ENCODE measurements at places on chromosomes 3 and 15.

DNA sequence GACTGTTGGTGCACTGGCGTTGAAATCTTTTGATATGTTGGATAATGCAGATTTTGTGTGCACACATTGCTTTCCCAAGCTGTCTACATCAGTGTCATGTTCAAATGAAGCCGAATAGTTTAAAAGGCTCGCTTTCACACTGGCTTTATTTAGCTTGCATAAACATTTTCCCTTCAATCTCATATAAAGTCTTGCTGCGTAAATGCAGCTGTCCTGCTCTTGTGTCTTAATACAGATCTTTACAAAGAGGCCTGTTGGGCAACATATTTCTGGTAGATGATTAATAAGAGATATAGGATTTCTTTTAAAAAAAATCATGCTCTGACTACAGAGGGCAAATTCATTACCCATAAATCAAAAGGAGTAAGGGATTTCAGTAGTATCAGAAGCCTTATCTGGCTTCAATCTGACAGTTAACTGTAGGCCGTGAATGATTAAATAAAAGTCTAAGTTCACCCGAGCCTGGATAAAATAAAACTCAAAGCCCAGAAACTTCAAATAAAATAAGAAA, 937.2 kb downstream of the FHIT start:
- DNase-seq = no peak

DNA sequence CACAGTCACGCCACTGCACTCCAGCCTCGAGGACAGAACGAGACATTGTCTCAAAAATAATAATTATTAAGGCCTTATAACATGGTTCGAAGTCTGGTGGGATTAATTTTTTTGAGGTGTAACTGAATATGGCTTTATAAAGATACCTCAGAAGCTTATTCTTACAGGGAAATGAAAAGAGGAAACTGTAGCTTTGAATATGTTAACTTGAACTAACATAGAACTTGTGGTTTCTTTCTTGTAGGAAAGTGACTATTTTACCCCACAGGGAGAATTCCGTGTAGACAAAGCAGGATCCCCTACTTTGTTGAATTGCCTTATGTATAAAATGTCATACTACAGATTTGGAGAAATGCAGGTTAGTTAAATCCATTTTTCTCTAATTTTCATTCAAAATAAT, 96.3 kb downstream of the STT3B start:
- no peak for DNase-seq

DNA sequence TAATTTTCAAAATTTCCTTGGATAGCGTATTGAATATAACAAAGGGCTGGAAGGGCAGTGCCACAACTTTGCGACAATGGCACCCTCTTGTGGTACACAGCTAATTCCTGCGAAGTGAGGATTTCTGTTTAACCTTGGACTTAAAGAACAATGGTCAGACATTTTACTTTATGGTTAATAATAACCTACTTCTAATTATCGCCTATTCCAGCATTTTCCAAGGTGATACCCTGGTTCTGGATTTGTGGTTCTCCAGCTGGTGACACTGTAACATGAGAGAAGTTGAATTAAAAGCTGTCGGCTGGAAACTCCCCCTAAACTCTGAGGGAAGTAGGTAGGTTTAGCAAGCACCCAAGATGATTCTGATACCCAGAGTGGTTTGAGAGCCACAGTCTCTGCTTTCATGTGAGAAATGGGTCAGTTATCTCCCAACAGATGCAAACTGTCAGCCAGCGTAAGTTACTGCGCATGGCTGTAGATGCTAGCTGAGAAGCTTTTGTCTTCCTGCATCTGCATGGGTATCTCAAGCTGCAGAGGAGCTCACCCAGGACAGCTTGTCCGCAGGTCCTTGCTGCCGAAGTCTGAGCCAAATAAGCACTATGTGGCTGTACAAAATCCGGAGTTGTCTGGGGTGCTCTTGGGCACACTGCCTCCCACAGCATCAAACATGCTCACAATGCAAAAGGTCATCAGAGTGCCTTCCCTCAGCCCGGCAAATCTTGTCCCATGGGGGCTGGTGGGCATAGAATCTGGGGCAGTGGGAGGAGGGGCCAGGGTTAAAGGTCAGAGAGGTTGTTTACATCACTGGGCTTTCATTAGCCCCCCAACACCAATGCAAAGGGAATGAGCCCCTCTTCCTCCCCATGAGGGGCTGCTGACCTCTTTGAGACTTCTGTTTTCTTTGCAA, 6.6 kb upstream of the CHSY1 start:
- peak; percentile 55 for DNase-seq

DNA sequence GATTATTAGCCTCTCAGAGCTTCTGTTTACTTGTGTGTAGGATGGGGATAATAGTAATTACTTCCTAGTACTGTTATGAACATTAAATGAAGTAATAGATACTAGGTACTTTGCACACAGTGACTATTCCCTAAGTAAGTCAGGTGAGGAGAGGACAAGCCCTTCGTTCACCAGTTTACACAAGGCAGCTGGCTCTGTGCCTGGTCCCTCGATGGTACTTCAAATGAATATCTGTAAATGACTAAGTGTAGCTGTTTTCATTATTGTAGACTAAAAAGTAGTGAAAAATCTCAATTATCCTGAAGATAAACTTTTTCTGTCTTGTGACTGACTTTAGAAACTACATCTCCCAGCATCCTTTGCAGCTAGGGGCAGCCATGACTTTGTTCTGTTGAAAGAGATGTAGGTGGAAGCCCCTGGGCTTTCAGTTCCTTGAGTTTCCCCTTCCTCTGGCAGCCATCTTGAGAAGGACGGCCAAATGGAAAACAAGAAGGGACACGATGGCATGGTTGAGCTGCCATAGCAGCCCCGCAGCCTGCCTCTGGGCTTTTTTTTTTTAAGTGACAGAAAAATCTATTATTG, 11.7 kb upstream of the WNT7A start:
- DNase-seq = no peak

GRCh38 chr3:71107926-71108325, 475.6 kb downstream of the FOXP1 start:
- no peak for DNase-seq

- no peak for DNase-seq
Observed at GRCh38 chr15:70198441-70199123, 100.9 kb upstream of the TLE3 start.

DNA sequence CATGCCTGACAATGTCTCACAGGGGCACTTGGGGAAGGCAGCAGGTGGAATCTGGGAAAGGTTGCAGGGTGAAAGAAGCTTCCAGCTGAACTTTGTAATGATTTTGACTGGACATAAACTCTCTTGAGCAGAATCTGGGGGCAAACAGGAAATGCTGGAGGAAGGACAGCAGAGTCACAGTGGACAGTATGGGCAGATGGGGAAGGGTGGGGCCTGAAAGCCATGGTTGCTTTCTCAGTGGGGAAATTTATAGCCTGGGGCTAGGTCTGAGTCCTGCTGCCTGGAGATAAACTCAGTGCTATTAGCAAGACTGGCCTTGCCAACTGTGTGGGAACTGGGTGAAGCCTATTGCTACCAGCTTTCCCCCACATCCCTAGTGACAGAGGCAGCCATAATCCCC, 203.2 kb downstream of the OSBPL10 start:
- no peak for DNase-seq

GRCh38 chr15:52682781-52683180, 3.6 kb upstream of the ATOSA start:
- DNase-seq = no peak
